AG08395 (cell line): ENCODE measurements at places on chromosomes 1 and 21.

- DNase-seq = no peak
Measured at GRCh38 chr1:243595527-243596210, 254.4 kb downstream of the AKT3 start.

GRCh38 chr1:181443231-181443853 lies 40.0 kb upstream of the CACNA1E start:
- no peak for DNase-seq

DNA sequence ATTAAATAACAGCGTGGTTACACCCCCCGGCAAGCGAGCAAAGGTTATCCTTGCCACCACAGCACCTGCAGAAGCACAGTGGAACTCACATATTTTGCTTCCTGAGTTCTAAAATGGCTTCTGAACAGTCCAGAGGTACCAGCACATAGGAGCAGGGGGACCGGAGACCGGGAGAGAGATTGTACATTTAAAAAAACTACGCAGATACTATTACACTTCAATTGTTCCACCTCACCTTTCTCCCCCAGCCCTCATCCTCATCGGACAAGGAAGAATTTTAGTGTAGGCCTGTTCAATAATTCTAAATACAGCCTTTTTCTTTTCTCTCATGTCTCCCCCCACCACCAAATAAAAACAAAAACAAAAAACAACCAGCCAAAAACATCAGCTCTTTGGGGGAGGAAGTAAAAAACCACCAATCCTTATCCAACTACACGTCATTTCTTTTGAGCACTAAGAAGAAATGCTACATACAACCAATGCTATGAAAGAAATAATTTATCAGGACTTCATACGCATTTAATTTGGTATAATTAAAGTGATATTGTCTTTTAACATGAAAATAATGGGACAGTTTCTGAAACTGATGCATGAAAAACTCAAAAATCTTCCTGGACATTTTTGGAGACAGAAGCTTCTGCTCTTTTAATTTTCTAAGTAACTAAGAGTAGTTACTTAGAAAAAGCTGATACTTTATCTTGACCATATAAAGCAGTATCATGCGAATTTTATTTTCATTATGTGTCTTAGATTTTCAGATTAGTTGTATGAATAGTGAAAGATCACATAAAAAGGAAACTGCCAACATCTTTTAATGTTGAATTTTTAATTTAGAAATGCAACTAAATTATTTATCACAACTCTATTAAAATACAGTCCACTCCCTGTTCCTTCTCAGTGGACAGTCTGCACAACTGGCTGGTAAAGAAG lies 9.1 kb downstream of the CDKN2C start:
- peak; percentile 18 for DNase-seq

- DNase-seq = no peak
Measured at GRCh38 chr1:9654051-9654833, 2.7 kb downstream of the PIK3CD start.

- no peak for DNase-seq
Measured at GRCh38 chr1:10823000-10823401, 26.6 kb upstream of the CASZ1 start.

- peak; percentile 85 for DNase-seq
Measured at GRCh38 chr1:54944610-54945392, 35.6 kb upstream of the TMEM61 start.

- no peak for DNase-seq
Measured at GRCh38 chr1:192732787-192733186, 76.1 kb upstream of the RGS2 start.

- DNase-seq = no peak
Measured at GRCh38 chr1:18466676-18467075, 14.1 kb upstream of the KLHDC7A start.

- DNase-seq = no peak
Measured at GRCh38 chr1:97903626-97904025, 17.2 kb downstream of the DPYD start.

DNA sequence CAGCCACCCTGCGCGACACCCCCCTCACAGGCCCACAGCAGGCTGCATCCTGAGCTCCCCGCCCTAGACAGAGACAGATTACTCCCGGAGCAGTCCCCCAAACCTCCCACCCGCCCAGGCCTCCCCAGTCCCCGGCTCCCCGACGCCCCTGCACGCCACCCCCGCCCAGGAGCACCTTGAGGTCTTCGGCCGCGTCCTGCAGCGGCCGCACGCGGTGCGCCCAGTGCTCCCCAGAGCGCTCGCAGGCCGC lies 731 bp downstream of the TRIM11 start:
- no peak for DNase-seq

DNA sequence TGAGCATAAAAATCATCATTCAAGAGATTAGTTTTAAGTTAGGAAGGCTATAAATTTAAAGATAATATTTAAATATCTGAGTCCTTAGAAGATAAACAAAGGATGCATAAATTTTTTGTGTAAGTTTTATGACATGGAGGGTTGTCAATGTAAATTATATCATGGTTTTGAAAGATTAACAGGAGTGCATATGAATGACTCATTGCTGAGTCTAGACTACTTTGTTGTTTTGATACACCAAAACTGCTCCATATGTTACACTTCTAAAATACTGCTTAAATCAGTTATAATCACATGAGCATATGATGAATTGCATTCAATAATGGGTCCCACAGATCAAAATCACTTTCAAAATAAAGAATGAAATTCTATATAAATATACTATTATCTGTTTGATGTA lies 312.5 kb downstream of the KCNT2 start:
- DNase-seq = no peak
